ENCODE measurements at places on chromosomes 4 and X. TPM values are rescaled to one million over a fixed set of nuclear protein-coding genes. Genes with fewer than 3 reads are reported as not detected.

The FGFR3 gene
- polyA plus RNA-seq, result 0.03 TPM

The RAB41 gene
- not detected for polyA plus RNA-seq

- no peak for DNase-seq
Measured at GRCh38 chrX:136386826-136387225, 86.1 kb downstream of the ADGRG4 start.

GRCh38 chr4:143097751-143098150, 87.0 kb upstream of the USP38 start:
- DNase-seq, result no peak

The SASH3 gene
- polyA plus RNA-seq, result 179 TPM

GRCh38 chr4:10640561-10641201, 43.9 kb downstream of the CLNK start:
- DNase-seq, result peak; percentile 81

- no peak for DNase-seq
Measured at GRCh38 chr4:6694177-6694901, 661 bp downstream of the S100P start.

Data from CD14-positive monocyte (primary cell).